ENCODE measurements at places on chromosomes 16 and 17.
A peak's percentile ranks its signal among the peaks of the same experiment; 100 is the strongest.

GRCh38 chr17:40541060-40541872, 24.0 kb downstream of the CCR7 start:
- DNase-seq, result peak; percentile 21

- no peak for DNase-seq
These were observed 27.5 kb upstream of the MTSS2 start for GRCh38 chr16:70713342-70713741.

GRCh38 chr16:87538160-87538559, 45.3 kb upstream of the ZCCHC14 start:
- no peak for DNase-seq

GRCh38 chr17:247767-248166, 66.3 kb upstream of the DOC2B start:
- DNase-seq, result no peak

All from common myeloid progenitor, CD34-positive (primary cell).